Cardiac muscle cell (in vitro differentiated cells and primary cell): ENCODE measurements at places on chromosomes 3 and 15.

DNA sequence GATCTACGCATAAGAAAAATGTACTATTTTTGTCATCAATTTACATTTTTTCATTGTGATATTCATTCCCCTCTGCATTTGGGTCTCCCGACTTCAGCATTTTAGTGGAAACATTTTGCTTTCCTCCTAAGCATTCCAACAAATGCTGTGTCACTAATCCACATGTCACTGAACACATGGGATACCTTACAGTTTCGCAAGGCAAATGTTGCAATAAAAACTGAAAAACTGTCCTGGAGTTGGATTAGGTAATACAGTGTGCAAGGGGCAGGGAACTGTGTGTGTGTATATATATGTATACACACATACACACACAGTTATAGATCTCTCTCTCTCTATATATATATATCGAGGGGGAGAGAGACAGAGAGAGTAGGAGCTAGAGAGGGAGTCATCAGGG lies 632.2 kb downstream of the MAGI1 start:
- no peak for DNase-seq

- DNase-seq = no peak
Measured at GRCh38 chr3:176919836-176920765, 277.2 kb downstream of the TBL1XR1 start.

DNA sequence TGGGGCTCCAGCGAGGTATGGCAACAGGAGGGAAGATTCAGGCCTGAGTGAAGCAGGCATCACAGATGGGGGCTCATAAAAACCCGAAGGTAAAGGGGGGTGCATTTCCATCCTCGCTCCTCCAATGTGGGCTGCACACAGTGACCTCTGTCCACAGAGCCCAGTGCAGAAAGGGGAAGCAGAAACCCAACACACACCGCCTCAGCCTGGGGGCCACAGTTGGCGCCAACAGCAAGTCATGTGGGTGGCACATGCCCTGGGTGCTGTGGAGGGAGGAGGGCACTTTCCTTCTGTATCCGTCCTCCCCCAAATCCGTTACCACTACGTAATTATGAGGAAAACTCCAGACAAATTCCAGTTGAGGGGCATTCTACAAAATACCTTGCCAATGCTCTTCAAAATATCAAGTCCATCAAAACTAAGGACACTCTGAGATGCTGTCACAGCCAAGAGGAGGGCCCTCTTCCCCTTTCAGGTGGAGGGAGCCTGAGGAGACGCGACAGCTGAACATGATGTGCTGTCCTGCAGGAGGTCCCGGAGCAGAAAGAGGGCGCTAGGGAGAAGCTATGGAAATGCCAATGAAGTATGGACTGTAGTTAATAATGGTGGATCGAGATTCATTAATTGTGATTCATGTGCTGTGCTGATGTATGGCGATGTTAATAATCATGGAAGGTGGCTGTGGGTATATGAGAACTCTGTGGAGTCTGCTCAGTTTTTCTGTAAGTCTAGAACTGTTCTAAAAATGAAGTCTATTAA lies 16.4 kb downstream of the APBA2 start:
- no peak for DNase-seq

GRCh38 chr3:114792159-114792918 lies 354.7 kb downstream of the ZBTB20 start:
- DNase-seq = no peak

- DNase-seq = no peak
Measured at GRCh38 chr3:80094589-80094988, 326.8 kb upstream of the ROBO1 start.
